Stimulated activated CD8-positive, alpha-beta memory T cell treated with anti-CD3 and anti-CD28 coated beads, Interleukin-4, amount 100 ng/mL, for 1 hour (primary cell): ENCODE measurements at places on chromosomes 1 and 21.

DNA sequence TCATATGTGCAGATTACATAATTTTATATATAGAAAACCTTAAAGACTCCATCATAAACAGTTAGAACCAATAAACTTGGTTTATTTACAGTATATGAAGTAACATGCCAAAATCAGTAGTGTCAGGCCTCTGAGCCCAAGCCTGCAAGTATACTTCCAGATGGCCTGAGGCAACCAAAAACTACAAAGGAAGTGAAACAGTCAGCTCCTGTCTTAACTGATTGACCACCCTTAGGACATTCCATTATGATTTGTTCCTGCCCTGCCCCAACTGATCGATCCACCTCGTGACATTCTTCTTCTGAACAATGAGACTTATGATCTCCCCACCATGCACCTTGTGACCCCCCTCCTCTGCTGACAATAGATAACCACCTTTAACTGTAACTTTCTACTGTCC is 630.3 kb downstream of the AMY1C start:
- DNase-seq, result no peak

DNA sequence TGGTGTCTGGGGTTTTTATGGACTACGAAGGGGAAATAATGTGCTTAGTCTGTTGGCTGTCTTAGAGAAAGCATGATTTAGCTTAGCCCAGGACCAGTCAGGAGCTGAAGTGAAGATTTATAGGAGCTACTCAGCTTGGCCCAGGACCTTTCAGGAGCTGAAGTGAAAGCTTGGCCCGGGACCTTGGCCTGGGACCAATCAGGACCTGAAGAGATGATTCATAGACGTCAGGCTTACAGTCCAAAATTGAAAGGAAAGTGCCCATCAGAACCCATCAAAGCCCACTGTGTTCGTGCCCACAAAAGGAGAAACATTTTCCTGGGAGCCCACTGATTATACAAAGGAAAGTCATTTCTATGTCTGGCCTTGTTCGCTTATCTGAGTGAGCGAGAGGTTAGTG is 35.6 kb downstream of the MSTO1 start:
- no peak for DNase-seq

- DNase-seq, result no peak
Observed at GRCh38 chr1:207346513-207346912, 25.0 kb downstream of the CD55 start.

- DNase-seq, result no peak
Observed at GRCh38 chr1:171969813-171970212, 128.5 kb downstream of the DNM3 start.

GRCh38 chr1:113416496-113416895 is 26.2 kb downstream of the MAGI3 start:
- no peak for DNase-seq

- DNase-seq, result no peak
Observed at GRCh38 chr1:42453386-42453785, 2.4 kb downstream of the ZMYND12 start.

GRCh38 chr1:211609120-211610024 is 30.4 kb upstream of the SLC30A1 start:
- no peak for DNase-seq

DNA sequence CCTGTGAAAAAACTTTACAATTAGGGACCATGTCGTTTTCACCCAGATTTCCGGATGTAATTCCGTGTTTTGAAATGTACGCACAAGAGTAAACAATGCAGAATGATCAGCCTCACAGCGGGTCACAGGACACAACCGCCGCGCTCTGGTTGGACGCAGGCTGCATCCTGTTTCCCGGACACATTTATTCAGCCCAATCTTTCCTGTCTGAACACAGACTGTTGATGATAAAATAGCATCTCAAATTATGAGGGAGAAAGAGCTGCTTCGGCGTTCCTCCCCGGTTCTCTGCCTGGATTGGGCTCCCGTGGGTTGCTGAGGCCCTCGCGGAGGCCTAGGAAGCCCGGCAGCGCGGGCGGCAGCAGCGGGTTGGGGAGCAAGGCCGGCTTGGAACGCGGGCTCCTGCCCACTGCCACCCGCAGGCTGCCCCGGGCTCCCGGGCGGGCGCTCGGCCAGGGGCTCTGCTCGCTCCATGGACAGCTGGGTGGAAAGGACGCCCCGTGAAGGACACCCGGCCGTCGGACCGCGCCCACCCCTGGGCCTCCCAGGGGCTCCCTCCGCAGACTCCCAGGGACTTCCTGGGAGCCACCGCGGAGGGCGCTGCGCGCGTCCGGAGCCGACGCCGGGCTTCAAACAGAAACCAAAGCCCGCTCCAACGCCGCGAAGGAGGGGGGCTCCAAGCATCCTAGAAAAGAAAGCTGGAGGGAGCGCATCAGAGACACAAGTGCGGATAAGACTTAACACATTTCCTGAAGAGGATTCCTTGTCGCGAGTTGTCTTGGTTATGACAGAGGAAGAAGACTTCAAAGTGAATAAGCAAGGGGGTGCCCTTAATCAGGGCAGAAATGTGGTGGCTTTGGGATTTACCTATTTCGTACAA is 122.3 kb downstream of the ESRRG start:
- no peak for DNase-seq

DNA sequence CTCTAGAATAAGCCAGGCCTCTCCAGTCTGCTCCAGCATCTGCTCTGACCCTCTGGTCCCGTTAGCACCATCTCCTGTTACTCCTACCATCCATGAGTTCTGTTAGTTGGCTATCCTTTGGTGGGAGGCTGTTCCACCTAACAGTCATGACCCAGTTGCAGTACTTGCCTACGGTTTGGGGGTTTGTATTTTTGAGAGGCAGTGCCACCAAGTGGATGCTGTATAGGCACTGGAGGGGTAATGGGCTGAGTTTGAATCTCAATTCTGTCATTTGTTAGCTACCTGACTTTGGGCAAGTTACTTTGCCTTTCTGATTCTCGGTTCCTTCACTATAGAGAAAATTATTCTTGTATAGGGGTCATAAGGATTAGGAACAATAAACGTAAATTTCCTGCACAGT is 12.1 kb upstream of the C8B start:
- DNase-seq, result no peak

DNA sequence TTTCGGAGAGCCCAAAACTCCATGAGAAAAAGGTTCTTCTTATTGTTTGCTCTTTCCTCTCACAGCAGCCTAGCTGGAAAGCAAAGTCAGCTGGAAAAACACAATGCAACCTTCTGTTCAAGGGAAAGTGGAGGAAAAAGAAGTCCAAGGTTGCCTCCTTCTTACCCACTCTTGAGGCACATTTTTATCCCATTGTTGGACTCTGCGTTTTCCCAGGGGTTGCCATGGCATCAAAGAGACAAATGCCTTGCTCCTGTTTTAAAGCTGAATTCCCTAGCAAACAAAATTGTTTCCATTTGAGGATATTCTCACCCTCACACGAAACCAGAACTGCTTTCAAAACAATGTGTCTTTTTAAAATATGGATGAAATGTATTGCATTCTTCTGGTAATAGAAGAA is 45.1 kb upstream of the PALMD start:
- DNase-seq, result no peak

DNA sequence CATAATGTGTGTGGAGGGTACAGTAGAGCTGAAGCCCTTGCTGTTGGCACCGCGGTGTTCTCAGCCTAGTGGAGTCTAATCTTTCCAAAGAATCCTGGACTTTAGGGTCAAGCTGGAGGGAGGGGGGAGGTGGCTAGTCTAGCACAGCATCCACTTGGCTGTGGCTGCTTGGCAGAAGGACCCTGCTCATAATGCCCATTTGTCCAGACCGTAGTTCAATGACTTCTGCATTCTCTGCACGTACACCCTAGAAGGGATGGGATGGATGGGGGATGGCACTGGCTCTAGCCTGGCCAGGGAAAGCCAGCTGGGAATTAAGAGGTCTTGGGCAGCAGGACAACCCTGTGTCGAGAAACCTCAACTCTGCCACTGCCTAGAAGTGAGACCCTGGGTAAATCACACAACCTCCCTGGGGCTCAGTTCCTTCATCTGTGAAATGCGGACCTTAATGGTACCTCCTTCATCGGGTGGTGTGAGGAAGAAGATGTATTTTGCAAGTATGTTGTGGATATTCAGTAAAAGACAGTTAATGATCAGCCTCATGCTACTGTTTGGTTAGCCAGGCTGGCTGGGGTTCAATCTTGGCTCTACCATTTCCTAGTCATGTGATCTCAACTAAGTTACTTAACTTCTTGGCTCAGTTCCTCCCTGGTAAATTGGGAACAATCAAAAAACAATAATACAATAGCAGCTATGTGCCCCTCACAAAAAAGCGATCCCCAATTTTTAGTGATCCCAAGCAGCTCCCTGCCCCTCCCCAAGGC is 27.2 kb upstream of the CLIC4 start:
- no peak for DNase-seq

DNA sequence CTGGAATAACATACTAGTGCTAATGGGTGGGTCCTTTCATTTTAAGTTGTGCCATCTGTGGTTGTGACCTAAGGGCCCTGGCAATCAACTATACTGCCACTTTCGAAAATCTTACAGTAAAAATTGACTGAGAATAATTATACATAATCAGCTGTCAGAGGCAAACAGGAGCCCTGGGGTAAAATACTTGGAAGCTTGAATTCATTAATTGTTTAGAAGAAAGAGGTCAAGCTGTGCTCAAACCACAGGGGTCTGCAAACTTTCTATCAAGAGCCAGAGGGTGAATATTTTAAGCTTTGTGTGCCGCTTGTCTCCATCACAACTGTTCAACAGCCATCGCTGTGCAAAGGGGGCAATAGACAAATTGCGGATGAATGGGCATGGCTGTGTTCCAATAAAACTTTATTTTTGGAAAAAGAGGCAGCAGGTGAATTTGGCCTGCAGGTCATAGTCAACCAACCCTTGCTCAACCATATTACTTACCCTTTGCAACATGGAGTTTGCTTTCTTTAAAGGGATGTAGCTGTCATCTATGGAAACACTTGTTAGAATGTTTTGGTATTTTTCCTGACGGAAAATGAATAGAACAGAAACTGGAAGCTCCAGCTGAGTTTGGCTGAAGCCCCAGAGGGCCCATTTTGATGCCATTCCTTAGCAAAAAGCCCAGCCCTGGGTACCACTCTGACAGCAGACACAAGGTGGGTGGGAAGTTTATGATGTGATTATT is 35.7 kb upstream of the USP1 start:
- DNase-seq, result no peak

GRCh38 chr1:175409938-175410337 is 217.4 kb upstream of the KIAA0040 start:
- DNase-seq, result no peak
